Stimulated activated CD4-positive, alpha-beta T cell treated with anti-CD3 and anti-CD28 coated beads, Interleukin-1b, Interleukin-23, amount 100 ng/mL, for 1 hour (primary cell): ENCODE measurements at places on chromosomes 4 and X.

GRCh38 chr4:120754590-120754989, 167.9 kb downstream of the PRDM5 start:
- DNase-seq = no peak

DNA sequence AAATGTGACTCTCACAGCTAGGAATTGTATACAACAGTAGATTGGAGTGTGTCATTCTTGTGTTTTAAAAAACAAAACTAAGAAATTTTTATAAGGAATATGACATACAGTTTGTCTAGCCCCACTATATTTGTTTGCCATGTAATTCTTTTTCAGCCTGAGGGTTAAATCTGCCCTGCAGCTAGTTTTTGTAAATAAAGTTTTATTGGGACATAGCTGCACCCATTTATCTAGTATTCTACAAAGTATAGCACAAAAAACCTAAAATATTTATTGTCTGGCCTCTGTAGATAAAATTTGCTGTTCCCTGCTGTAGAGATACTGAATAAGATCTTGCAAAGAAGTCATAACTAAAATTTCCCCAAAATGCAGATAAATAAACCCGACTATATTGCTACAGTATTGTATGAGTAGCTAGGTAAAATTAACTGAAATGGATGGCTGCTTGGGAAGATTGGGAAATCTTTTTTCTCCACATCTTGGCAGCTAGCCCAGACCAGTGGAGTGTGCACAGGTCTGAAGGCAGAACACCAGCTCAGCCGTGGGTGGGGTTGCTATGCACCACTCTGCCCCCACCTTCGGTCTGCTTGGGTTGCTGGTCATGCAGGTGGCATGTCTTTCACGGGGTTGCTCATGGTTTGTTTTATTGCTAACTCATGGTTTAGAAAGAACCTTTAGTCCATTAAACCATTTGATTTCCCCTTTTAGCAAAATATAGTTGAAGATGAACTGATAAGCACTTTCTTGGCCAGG, 127.9 kb downstream of the KLHL8 start:
- no peak for DNase-seq

GRCh38 chr4:105198541-105198940, 51.9 kb downstream of the TET2 start:
- DNase-seq = no peak

- DNase-seq = no peak
Observed at GRCh38 chr4:141999446-142000143, 363.2 kb downstream of the IL15 start.

DNA sequence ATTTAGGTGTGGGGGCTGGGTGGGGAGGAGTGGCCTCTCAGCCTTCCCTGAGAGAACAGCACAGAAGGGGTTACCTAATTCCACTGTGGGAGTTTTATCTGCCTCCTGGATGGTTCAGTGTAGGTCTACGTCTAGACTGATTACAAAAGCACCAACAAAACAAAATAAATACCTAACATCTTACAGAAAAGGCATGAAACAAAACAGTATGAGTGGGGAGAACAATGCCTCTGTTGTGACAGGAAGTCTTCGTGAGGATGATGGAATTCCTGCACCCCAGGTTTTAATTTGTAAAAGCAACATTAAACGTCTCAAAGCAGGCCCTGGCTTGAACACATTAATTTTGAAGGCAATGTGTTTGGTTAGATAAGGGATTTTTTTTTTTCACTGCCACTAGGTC, 112.1 kb upstream of the GPC4 start:
- DNase-seq = no peak

DNA sequence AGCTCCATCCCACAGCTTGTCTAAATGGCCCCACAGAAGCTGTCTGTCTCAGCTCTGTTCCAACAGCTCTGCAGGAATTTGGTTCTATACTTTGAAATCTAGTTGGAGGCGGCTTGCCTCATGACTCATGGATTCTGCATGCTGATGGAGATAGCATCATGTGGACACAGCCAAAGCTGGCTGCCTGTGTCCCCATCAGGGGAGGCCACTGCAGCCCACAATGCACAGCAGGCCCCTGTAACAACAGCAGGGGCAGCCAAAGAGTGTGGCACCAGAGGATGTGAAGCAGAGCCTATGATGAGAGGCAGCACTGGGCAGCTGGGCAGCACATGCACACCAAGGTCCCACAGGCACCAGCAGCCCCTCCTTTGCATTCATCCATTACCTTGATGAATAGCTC, 67.2 kb downstream of the DCAF12L1 start:
- DNase-seq = no peak

GRCh38 chr4:58961925-58962324, 1851.7 kb upstream of the IGFBP7 start:
- DNase-seq = no peak

- no peak for DNase-seq
Observed at GRCh38 chrX:40298572-40299479, 201.1 kb upstream of the BCOR start.

GRCh38 chr4:3007724-3008123, 44.4 kb downstream of the GRK4 start:
- no peak for DNase-seq

DNA sequence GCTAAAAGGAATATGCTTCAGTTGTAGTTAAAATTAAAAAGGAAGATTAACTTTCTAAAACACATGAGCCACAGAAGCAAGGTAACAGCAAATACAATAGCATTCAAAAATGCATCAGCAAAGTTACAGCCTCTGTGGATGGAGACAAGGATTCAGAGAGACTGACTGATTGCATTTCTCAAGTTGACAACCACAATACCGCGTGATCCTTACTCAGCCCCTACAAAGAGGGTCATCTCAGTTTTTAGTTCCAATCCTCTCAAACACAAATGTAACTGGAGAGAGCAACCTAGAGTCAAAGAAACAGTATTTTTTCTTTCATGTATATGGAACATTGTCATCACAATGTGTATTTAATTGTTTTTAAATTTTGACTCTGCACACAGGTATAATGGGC, 14.2 kb upstream of the C1QTNF7 start:
- no peak for DNase-seq

DNA sequence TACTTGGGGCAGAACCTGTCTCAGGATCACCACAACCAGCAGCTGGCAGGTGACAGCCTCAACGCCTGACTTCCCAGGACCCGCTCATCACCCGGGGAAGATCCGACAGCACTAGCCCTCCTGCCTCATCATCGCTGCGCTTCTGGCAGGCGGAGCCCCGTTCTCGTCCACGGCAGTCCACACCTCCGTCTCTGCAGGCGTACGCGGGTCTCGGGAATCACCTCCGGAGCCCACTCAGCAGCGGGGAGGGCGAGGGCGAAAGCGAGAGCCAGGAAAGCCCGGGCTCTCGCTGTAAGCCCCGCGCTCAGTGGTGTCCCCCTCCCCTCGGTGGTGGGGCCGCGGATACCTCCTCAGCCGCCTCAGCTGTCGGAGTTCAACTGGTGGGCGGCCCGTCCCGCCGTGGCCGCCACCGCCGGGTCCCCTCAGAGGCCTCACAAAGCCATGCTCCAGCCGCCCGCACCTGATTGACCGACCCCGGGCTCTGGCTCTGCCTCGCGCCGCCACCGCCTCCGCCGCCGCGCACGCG, 518 bp upstream of the CNKSR2 start:
- DNase-seq = no peak

GRCh38 chr4:168643111-168643795, 146.4 kb downstream of the PALLD start:
- no peak for DNase-seq

DNA sequence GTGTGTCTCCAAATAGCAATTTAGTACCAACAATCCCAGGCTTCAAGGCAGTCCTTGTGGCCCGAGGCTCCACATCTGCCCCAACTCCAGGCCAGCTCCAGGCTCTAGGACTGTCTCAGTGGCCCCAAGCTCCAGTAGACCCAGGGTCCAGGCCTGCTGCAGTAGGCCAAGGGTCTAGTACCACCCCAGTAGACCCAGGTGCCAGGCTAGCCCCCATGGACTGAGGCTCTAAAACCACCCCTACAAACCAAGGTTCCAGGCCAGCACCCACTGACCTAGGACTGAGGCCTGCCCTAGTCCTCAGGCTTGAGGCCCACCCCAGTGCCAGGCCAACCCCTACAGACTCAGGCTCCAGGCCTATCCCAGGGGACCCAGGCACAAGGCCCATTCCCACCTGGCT, 191.6 kb downstream of the DLG3 start:
- no peak for DNase-seq

GRCh38 chr4:40846532-40846931, 96.8 kb downstream of the NSUN7 start:
- DNase-seq = no peak

DNA sequence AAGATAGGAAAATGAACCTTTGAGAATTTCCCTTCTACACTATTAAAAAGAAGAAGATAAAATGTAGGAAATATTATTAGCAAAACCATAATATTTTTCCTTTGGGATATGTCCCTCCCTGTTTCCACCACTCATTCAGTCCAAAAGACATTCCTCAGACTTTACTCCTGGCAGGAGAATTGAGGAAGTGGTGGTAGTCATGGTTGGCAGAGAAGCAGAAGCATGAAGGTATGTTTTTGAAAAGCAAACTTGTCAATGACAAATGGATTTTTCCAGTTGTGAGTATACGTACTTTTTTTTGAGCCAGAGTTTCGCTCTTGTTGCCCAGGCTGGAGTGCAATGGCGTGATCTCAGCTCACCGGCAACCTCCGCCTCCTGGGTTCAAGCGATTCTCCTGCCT, 13.7 kb downstream of the STAG2 start:
- DNase-seq = no peak

GRCh38 chrX:117834076-117834475, 282.5 kb downstream of the KLHL13 start:
- no peak for DNase-seq

DNA sequence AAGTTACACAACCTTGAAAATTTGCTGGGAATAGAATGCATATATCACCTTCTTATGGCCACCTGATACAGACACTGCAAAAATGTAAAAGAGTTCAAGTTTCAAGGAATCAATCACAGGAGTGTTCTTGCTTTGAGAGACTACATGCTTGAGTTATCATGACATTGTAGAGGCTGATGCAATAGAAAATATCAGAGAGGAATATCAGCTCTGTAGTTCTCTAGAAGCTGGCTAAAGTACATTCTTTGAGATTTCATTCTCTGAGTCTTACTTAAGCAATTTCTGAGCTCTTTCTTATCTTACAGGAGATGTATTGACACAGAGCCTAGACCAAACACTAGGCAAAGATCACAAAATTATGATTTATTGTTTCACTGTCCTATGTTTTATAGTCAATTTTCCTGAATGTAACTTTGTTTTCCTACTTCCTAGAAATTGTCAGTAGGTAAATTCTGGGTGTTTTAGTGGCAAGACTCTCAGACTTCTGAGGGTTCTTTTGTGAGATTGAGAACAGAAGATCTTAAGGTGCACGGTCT, 152.1 kb upstream of the HPGD start:
- DNase-seq = no peak

GRCh38 chr4:97786306-97786920, 356.9 kb downstream of the STPG2 start:
- DNase-seq = no peak

DNA sequence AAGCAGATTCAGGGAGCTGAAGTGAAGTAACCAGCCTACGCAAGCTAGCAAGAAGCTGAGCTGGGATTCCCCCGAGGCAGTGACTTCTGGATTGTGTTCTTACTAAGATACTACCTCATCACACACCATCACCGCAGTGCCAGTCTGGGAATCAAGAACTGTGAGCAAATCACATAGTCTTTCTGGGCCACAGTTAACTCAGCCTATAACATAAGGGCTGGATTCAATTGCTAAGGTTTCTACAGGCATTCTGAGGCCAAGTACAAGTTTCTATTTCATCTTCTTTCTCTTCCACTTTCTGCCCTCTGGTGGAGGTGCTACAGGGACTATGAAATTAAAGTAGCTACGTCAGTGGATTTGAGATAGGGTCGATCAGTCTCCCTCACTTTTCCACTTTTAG, 1.4 kb upstream of the CORIN start:
- DNase-seq = no peak

GRCh38 chr4:182212211-182212761, 30.9 kb upstream of the TENM3 start:
- no peak for DNase-seq

GRCh38 chr4:38866973-38867477, 581 bp upstream of the FAM114A1 start:
- no peak for DNase-seq

GRCh38 chr4:1684506-1685234, 557 bp upstream of the FAM53A start:
- no peak for DNase-seq

DNA sequence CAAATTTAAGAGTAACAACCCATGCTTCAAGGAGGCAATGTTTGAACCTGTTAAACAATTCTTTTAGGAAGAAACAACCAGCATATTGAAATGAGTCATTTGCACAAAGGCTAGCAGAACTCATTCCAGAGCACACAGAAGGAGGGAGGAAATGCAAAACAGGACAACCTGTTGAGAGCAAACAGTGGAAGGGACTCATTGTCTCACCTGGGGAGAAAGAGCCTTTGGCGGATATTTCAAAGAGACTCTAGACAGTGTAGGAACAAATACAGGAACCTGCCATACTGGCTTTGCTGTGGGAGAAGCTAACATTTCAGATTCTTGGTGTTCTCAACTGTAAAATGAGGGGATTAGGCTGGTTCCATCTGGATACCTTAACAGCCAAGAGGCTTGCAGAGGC, 14.8 kb upstream of the RASGEF1B start:
- DNase-seq = no peak

DNA sequence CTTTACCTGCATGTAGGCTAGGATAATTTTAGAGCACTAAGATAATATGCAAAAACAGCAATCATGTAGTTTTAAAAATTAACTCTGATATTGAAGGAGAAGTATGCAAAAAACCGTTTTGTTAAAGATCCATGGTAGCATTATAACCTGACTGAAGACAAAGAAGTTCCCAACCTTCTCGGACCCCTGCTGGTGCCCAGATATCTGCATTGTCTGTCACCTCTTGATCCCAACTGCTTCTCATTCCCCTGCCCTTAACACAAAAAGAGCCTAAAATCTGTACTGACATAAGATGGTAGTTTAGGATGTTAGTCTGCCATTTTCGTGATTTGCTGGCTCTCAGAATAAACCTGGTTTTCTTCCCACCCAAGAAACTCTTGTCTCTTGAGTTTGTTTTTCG, 61.5 kb upstream of the UCP1 start:
- no peak for DNase-seq

DNA sequence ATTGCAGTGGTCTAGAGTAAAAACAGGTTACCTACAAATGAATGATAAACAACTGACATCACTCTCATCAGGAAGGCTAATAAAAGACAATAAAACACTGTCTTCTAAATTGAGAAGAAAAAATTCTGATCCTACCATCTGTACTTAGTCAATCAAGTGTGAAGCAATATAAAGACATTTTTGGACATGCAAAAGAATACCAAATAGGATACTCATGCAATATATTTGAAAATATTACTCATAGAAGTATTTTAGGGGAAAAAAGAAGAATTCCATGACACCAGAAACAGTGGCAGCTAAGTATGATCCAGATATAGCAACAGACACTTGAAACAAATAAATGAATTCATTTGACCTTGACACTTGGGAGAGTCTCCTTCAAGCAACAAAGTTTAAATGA, 63.8 kb upstream of the FAM120C start:
- DNase-seq = no peak
